ENCODE measurements at places on chromosomes 6 and 20. TPM values are rescaled to one million over a fixed set of nuclear protein-coding genes. Genes with fewer than 3 reads are reported as not detected.

DNA sequence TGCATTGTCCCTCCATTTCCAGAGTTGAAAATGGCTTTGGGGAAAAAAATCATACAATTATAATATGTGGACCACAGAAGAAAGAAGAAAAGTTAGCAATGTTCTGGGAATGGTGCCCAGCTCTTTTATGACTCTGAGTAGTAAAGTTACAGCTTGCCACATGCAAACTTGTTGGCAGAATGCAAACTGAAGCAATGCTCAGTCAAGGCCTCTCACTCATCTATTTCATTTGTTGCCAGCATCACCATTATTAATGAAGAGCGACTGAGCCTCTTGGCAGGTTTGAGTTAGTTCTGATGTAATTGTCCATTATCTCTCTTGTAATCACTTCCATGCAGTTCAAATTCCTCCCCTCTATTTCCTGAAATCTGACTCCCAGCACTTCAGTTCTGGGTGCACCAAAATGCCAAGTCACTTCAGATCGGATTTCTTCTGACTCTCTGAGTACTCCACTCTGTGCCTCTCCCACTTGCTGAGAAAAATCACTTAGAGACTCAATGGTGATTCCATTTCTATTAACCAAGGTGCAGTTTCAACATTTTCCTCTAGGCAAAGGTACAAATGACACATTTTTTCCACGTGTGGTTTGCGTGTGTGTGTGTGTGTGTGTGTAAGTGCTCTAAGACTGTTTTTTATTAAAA, 154.4 kb upstream of the STMND1 start:
- H3K27me3 ChIP-seq = no peaks in the 10 kb centered on the region
- no peaks in the 10 kb centered on the region for H3K4me1 ChIP-seq
- peak; percentile 38 for DNase-seq
- peak overlapping the region; percentile 64 for H3K27ac ChIP-seq
- no peaks in the 10 kb centered on the region for H3K36me3 ChIP-seq
- H3K4me3 ChIP-seq = no peak overlapping the region

- H3K4me1 ChIP-seq = no peaks in the 10 kb centered on the region
- no peaks in the 10 kb centered on the region for H3K36me3 ChIP-seq
- H3K27me3 ChIP-seq = no peaks in the 10 kb centered on the region
- H3K27ac ChIP-seq = no peak overlapping the region
- H3K4me3 ChIP-seq = no peak overlapping the region
These were observed 12.2 kb upstream of the NCOA3 start for GRCh38 chr20:47489448-47489872.

DNA sequence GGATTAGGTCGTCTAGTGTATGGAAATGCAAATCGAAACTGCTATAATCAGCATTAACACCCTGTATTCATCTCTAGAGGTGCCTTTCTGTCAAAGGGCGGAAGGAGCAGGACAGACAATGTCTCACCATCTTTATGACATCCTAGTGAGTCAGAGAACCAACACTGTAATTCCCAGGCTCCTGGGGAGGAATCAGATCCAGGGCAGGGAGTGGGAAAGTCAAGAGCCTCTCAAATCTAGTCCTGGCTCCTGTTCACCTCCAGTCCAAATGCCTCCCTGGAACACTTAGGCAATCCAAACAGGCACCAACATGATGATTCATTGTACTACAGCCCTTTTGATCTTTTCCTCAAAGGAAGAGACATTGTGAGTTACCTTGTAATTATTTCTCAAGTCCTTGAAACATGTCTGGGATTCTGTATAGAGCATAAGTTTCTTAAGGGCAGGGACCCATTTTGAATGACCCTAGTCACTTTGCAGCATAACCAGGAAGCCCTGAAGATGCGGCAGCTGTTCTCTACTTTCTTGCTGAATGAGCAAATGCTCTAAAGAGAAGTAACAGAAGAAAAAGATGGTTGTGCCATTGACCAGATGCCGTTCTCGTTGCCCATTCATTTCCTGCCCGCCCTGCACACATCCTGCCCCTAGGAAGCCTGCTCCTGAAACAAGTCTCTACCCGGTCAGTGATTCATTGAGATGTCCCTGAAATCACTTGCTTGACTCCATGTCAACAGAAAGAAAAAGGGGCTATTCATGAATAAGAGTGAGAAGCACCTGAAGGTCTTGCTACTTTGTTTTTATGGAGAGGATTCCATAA, 112.8 kb upstream of the JARID2 start:
- no peaks in the 10 kb centered on the region for H3K4me1 ChIP-seq
- no peaks in the 10 kb centered on the region for H3K36me3 ChIP-seq
- H3K4me3 ChIP-seq = no peak overlapping the region
- H3K27ac ChIP-seq = no peak overlapping the region

BPIFA1 gene
- not detected for total RNA-seq

MCCD1 gene
- not detected for total RNA-seq

DNA sequence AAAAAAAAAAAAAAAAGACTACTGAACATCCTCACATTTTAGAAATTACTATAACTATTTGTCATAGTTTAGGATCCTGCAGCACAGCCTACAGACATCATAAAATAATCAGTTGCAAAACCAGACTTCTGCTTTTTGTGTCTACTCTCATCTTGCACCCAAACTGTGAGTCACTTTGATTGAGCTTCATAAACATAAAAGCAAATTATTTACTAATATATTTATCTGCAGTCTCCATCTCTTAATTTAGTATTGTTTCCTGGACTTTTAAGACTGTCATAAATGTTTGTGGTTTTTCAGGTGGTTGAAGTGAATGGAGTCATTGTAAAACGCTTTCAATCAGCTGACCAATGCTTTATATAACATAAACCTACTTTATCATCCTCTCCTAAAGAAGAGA, 14.8 kb upstream of the CALHM6 start:
- no peak overlapping the region for H3K27ac ChIP-seq
- H3K4me3 ChIP-seq = no peak overlapping the region
- DNase-seq = no peak
- H3K4me1 ChIP-seq = no peaks in the 10 kb centered on the region
- no peaks in the 10 kb centered on the region for H3K27me3 ChIP-seq

- no peaks in the 10 kb centered on the region for H3K36me3 ChIP-seq
- DNase-seq = no peak
- H3K27ac ChIP-seq = peak overlapping the region; percentile 99
- H3K4me3 ChIP-seq = peak overlapping the region; percentile 100
- no peaks in the 10 kb centered on the region for H3K27me3 ChIP-seq
These were observed 595 bp upstream of the SRF start for GRCh38 chr6:43170417-43170930.

GRCh38 chr20:7147220-7147601, 379.7 kb downstream of the BMP2 start:
- H3K27me3 ChIP-seq = no peaks in the 10 kb centered on the region
- H3K36me3 ChIP-seq = no peaks in the 10 kb centered on the region
- no peak for DNase-seq
- H3K27ac ChIP-seq = no peak overlapping the region

DNA sequence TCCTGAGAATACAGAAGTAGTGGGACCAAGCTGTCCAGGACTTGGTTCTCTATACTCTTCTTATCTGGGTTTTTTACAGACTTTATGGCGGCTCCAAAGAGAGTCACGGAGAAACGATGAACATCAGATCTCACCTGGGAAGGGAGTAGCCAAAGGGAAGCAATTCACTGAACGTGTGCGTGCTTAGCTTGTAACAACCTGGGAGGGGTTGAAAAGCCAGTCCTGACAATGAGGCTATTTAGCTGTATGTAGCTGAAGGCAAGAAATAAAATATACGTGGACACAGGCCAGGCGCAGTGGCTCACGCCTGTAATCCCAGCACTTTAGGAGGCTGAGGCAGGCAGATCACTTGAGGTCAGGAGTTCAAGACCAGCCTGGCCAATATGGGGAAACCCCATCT, 18.2 kb upstream of the RBL1 start:
- H3K27me3 ChIP-seq = no peaks in the 10 kb centered on the region
- H3K36me3 ChIP-seq = no peaks in the 10 kb centered on the region
- no peak overlapping the region for H3K27ac ChIP-seq
- H3K4me1 ChIP-seq = no peaks in the 10 kb centered on the region
